ENCODE measurements at places on chromosomes 12 and 14.

DNA sequence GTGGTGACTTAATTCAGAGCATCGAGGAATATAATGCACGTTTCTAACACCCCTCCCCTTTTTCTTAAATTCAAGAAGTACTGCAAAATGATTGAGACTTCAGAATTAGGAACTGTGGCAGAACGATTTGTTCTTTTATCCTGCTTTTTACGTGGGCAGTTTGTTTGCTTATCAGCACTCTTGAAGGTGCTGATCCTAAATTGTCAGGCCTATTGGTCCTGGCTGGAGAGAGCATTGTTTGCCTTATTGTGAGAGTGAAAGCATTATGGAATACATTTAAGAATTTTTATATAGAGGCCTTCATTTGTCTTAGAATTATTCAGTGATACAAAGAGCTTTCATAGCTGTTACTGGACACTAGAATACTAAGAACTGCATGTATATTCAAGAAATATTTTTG, 59.1 kb downstream of the TMTC2 start:
- DNase-seq: no peak

GRCh38 chr14:77066578-77067172, 31.4 kb upstream of the CIPC start:
- DNase-seq: no peak

- peak; percentile 82 for DNase-seq
Measured at GRCh38 chr12:110449799-110450497, at the start of gene ARPC3. ARPC3 (minus strand) TSS chr12:110450337; CDS start chr12:110450260, 77 bp downstream.

DNA sequence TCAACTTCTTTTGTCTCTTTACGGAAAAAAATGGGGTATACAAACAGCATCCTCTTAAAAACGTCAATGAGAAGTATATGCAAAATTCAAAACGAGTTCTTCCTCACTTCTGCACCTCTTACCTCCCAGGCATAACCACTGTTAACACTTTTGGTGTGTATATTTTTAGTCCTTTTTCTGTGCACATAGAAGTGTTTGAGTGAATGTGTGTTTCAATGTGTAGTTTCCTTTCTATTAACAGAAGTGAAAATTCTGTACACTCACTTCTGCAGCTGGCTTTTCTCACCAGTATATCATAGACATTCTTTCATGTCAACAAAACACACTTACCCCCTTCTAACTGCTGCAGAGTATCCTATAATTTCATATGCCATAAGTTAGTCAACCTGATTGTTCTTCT, 5.4 kb downstream of the UBR7 start:
- DNase-seq: no peak

- no peak for DNase-seq
Measured at GRCh38 chr14:54278087-54278486, 118.7 kb upstream of the CDKN3 start.

DNA sequence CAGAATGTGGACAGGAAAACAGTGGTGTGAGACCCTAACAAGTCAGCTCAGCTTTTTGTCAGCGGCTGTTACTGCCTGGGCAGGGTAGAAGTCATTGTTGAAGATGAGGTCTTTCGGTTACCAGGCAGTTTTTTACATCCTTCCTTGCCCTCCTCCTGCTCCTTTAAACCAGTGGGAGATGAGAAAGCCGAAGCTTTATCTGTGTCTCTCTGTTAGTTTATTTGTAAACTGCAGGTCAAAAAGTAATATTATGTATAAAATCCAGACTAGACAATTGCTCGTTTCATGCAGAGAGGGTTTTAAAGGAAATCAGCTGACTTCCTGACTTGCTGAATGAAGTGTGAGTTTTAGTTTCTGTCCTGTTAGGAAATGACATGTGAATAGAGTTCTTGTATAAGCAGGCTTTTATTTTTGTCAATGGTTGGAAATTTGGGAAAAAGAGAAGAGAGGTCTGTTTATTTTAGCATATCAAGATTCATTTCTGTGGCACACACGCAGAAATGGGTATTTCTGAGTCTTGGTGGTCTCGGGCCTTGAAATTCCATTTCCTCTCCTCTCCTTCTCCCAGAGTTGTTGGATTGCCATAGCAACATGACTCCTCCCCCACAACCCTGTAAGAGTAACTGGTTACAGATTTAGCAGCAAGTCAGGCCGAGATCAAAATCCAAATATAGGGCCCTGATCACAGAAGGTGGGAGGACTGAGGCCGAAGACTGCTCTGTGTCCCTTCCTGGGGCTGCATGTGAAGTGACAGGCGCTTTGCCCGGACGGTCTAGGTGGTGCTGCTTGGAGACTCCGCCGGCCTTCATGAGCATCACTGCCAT, 60.8 kb downstream of the SAMD4A start:
- no peak for DNase-seq

All from stimulated activated CD4-positive, alpha-beta T cell treated with anti-CD3 and anti-CD28 coated beads, Interleukin-1b, Interleukin-23, amount 100 ng/mL, for 1 hour (primary cell).